ENCODE measurements at places on chromosomes 16 and 17.

DNA sequence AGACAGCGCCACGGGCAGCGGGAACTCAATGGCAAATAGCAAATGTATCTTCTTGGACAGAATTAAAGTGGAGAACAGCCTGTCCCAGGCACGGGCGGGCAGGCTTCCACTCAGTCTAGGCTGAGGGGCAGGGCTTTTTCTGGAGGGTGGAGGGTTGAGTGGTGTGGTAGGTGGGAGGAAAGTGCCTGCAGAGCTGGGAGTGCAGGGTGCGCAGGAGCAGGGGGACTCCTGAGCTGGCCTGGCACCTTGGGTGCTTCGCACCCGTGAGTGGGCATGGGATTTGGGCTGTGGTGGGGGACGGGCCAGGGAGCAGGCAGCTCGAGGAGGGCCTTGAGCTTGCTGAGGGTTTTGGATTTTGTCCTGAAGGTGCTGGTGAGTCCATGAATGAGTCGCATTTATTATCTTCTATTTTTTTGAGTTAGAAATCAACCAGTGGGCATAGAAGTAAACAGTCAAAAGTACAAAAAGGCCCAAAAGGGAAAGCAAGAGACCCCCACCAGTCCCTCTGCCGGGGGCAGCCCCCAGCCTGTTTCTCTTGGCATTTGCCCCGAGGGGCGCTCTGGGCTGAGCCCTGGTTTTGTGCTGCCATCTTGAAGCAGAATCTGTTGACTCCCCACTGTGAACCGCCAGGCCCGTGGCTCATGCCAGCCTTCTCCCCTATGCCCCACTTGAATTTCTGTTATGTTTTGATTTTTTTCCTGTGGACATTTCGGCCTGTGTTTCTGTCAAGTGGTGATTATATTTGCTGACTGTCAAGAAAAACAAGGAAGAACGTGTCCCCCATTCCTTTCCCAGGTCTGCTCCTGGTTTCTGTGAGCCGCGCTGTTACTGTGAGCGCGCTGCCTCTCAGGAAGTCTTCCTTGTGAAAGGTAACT is 8.2 kb downstream of the ADORA2B start:
- DNase-seq, result no peak

DNA sequence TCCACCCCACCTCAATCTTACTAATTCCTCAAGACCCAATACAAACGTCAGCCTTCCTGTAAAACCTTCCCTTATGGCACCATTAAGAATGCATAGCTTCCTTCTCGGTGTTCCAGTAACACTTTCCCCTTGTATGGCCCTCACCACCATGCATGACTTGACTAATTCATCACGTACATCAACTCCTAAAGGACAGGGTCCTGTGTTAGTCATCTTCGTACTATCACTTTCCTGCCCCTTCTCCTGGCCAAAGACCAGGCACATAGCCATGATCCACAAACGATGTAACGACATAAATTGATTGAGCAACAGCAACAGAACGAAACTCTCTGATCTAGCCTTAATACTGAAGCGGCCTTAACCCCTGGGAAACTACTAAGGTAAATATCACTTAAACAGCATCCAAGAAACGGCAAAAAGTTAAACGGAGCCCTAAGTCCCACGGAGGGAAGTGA is 612 bp downstream of the PSMD12 start:
- peak; percentile 31 for DNase-seq

- peak; percentile 52 for DNase-seq
Measured at GRCh38 chr17:57915544-57915943, 39.7 kb downstream of the CUEDC1 start.

DNA sequence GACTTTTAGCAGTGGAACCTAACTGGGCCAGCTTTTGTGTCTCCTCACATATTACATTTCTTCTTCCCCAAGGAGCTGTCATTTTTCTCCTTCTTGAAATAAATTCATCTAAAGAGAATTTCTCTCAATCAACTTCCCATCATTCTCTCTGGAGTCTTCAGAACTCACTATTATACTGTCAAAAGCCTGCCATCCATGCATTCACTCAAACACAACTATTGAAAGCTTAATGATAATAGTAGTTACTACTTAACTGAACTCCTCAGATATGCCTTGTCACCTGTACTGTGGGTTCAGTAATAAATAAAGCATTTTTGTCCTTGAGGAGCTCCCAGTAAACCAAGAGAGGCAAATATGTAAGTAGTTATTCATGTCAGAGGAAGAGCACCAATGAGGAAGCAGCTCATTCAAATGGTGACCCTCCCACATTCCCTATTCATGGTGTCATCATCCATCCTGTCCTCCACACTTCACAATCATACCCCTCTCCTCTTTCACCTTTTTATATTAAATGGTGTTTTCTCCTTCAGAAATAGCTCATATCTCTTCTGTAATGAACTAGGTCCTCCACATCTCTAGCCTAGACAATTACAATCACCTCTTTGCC is 162.6 kb downstream of the CA10 start:
- DNase-seq, result peak; percentile 3

DNA sequence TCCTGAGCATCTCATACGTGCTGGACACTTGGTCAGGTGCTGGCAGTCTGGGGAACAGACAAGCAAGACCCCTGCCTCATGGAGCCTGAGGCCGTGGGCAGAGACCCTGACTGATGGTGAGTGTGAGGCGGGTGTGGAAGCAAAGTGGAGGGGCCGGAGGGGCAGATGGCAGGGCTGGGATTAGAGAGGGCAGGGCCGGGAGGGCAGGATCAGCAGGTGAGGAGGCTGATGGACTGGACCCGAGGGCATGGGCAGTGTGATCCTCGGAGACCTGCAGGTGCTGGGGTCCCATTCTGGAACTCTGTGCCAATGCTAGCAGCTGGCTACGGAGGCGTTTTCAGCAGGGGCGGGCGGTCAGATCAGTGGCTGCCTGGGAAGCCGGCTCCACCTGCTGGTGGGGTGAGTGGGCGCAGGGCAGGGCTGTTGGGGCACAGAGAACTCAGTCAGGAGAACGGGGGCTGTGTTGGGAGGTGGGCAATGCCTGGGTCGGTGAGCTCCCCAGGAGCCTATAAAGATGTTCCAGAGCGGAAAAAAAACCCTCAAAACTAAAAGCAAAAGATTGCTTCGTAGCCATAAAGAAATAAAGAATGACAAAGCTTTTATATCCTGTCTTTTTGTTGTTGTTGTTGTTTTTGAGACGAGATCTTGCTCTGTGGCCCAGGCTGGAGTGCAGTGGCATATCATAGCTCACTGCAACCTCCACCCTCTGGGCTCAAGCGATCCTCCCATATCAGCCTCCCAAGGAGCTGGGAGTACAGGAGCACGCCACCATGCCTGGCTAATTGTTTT is 8.9 kb upstream of the C16orf74 start:
- no peak for DNase-seq

DNA sequence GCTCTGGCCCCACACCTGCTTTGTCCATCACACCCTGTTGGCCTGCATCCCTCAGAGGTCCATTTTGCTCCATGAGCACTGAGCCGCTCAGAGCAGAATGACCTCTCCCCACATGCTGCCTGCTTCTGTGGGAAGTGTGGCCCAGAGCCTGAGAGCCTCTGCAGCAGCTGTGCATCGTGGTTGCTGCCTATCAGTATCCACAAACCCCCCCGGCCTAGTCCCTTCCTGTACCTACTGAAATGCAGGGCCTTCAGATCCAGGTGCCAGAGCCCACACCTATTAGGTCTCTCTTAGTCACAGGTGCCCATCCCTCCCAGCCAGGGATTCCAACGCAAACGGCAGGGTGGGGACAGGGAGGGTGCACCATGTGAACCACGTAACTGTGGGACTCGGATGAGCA is 16.6 kb upstream of the TRPV3 start:
- DNase-seq, result peak; percentile 66

- no peak for DNase-seq
Measured at GRCh38 chr17:81955058-81955681, 5.8 kb downstream of the NOTUM start.

- DNase-seq, result no peak
Measured at GRCh38 chr16:24541233-24541933, 2.0 kb downstream of the RBBP6 start.

DNA sequence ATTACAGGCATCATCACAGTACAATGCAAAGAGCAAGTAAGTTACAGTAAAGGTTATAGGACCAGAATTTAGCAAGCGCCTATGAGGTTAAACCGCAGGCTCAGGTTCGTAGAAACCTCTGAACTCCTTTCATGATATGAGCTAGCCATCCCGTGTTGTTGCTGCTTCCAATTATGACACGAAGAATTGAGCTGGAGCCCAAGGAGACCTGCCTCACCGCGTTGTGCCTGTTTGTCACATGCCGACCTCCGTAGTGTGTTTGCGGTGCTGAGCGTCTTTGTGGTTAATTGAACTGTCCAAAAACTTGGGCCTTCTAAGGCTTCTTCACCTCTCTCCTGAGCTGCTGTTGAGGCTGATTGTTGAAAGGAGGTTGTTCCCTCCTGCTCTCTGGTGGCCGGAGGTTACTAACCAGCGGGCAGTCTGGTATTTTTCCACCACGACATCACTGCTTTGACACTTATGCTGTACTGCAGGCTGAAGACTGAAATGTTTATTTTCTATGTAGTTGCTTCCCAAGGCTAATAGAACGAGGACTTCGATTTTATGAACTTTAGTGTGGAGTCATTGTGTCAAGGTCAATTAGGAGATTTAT is 67.5 kb downstream of the SEC14L1 start:
- peak; percentile 80 for DNase-seq

DNA sequence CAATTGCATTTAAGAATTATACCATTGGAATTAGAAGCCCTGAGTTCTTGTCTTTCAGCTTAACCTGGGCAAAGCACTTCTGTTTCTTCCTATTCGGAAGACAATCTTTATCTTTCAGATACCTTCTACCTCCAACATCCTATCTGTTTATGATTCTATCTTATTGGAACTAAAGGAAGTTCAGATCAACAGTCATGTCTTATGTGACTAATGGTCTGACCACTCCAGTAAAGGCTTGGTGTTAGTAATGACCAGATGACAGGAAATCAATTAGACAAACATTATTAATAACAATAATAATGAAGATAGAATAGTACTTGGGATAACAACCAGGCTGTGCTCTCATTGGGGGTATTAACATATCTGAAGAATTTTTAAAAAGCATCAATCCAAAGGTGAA is 11.3 kb downstream of the HS3ST3A1 start:
- no peak for DNase-seq

DNA sequence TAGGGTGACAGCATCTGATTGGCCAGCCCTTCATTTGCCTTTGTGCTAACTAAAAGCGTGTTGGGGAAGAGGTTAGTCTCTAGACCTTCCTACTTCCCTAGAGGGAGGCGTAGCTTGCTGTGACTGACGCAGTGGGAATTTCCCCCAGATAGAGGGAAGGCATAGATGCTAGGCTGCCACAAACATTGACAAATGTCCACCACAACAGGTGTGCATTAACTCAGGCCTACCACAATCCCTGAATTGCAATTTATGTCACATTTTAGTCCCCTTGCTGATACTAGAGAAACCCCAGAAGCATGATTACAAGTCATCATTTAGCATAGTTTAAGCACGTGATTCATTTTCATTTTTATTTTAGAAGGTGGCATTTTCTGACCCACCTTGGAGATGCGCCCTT is 76.3 kb upstream of the WSB1 start:
- DNase-seq, result peak; percentile 14

DNA sequence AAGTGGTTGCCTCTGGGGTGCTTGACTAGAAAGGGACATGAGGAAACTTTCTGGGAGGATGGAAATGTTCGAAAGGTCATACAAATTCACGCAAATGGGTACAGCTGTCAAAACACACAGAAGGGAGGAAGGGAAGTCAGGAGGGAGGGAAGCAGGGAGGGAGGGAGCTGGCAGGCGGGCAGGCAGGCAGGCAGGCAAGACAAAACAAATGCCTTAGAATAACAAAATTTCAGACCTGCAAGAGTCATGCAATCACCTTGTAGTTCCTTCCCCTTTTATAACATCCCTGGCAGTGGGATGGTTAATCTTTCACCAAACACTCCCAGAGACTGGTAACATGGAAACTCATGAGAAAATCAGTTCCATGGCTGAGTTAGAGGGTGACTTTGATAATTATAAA is 189.2 kb downstream of the STX8 start:
- DNase-seq, result no peak

DNA sequence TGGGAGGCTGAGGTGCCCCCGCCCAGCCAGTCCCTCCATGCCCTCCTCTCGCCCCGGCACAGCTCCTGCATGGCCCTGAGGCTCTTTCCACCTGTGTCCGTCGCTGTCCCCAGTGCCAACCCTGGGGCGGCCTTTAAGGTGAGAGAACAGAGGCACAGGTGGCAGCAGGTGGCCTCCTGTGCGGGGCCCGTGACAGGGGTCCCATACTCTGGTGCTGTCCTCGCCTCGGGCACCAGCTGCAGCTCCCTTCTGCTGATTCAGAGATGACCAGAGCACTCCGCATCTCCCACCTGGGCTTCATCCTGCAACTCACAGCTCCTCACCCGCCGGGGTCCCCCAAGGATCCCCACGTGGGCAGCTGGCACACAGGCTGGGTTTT is 8.0 kb downstream of the PRSS27 start:
- no peak for DNase-seq

DNA sequence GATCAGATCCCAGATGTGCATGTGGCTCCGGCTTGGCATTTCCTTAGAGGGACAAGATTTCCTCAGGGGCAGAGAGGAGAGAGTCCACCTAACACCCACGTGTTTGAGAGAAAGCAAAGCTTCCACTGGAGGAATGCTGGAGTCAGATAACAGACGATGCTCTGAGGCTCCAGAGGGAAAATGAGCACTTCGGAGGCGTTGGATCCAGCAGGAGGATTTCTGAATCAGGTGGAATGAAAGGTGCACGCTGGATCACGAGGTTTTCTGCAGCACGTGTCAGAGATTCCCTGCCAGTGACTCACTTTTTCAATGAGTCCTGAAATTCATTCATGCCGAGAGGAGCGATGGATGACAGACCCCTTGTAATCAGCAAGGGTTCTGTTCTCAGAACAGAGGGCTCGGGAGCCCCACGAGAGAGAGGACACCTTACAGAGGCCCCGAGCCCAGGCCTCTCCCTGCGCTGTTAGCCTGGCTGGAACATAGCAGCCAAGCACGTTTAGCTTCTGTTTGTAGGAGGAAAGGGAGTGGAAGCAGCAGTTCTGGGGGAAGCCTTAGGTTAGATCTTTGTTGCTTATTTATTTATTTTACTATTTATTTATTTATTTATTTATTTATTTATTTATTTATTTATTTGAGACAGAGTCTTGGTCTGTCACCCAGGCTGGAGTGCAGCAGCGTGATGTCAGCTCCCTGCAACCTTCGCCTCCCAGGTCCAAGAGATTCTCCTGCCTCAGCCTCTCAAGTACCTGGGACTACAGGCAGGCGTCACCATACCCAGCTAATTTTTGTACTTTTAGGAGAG is 49.3 kb upstream of the JPH3 start:
- no peak for DNase-seq

DNA sequence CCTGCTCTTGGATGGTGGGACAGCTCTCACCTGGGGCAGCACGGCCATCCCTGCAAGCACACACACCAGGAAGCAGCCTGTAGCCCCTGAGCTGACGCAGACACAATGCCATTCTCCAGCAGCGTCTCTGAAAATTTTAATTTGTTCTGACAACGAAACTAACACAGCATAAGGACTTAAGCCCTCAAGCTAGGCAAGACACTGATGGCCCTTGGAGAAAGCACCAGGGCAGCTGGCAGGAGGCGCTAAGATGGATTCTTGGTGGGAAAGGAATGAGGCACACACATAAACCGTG is 2.7 kb upstream of the LIMD2 start:
- DNase-seq, result no peak

GRCh38 chr17:68662479-68662878 is 61.3 kb upstream of the FAM20A start:
- DNase-seq, result no peak
